ENCODE measurements at places on chromosomes 7 and 10.

DNA sequence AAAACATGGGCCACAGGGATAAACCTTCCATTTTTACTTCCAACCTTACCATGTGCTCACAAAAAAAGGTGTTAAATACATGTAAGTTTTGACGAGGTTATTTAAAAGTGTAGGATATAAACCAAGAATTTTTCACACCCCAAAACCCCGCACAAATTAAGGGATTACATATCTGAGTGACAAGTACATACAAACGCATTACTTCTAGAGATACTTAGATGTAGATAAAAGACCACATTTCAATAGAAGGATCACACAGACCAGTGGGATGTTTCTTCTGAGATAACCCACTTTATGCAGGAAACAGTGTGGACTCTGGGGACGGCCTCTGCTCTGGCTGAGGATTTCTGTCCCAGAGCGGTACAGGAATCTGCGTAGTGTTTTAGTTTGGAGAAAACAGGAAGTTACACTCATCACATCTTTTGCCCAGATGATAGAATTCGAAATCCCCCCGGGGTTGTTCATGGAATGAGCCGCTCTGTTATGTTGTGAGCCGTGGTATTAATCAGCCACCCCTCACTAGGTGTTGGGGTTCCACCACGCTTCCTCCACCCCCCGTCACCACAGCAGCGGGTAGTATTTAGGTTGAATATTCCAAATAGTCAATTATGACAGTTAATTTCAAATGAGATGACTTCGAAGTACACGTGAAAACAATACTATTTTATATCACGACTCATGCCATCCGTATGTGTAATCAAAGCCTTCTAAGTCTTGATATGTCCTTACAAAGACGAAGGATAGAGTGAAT lies 1.3 kb upstream of the CUL1 start:
- DNase-seq, result peak; percentile 50

GRCh38 chr7:22996470-22996869 lies 17.5 kb downstream of the HYCC1 start:
- no peak for DNase-seq

GRCh38 chr10:95391581-95392216 lies 100.9 kb upstream of the PDLIM1 start:
- peak; percentile 48 for DNase-seq

GRCh38 chr10:3426190-3426845 lies 253.7 kb upstream of the PITRM1 start:
- DNase-seq, result peak; percentile 86

DNA sequence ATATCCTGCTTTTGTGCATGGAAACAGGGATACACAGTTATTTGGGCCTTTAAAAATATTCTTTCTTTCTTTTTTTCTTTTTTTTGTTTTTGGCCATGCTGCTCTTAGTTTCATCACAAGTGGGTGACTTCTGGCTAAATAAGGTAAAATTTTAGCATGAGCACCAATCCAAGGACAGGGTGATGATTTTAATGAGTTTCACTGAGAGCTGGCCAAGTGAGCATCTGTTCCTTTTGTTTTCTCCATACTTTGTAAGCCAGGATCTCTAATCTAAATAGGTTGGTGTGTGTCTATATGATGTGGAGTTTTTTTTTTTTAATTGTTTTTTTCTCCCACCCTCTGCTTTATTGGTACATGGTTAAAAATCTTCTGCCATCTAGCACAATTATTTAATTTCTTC lies 106.8 kb downstream of the POLL start:
- no peak for DNase-seq

DNA sequence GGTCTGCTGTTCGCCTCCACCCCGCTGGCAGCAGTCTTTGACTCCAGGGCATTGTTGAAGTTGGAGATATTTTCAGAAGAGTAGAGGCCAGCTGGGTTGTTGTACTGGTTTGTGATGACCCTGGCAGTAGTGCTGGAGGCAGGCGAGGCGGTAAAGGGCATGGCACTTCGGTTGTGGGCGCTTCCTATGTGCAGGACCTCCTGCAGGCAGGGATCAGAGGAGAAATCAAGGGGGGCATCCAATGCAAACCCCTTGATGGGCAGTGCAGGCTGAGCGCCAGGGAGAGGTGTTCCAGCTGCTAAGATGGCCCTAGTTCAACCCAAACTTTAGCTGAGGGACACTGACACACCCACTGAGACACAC lies 27.0 kb downstream of the PDLIM1 start:
- DNase-seq, result no peak

- DNase-seq, result peak; percentile 57
Observed at GRCh38 chr7:42272793-42273665, 36.0 kb upstream of the GLI3 start.

- peak; percentile 15 for DNase-seq
Observed at GRCh38 chr10:69321039-69321715, 42.9 kb downstream of the HK1 start.

DNA sequence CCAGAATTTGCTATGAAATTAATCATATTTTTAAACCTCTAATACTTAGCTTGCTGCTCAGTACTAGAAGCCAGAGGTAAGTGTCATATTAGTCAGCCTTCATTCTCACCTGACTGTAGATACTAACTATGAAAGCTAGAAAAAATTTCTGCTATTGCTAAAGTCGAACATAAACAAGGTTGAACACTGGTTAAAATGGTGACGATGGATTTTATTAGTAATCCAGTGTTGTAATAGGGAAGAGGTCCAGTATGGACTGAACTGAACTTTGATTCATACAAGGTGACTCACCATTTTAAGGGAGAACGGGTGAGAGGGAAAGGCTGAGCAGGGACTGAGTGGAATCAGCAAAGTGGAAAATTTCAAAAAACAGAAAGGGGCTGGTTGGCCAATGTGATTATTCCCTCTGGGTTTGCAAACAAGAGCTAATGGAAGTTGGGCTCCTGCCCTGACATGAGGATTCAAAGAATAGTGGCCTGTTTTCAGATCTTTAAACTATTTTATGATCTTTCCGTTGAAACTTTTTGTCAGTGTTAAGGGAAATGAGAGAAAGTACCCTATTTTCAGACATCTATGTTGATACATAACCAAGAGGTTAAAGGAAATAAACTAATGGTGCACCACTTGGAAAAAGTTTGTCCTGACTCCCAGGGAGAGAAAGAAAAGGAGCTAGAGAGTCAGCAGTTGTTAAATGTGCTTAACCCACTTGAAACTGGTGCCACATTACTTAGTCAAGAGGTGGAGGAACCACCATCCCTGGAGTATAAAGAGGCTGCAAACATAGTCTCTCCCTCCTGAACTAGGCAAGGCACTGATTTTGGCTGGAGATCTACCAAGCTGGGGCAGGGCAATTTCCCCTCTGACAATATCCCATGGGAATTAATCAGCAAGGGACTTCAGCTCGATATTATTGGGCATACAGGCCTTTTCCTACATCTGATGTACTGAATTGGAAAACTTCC lies 15.3 kb upstream of the AKR1C1 start:
- DNase-seq, result peak; percentile 97

DNA sequence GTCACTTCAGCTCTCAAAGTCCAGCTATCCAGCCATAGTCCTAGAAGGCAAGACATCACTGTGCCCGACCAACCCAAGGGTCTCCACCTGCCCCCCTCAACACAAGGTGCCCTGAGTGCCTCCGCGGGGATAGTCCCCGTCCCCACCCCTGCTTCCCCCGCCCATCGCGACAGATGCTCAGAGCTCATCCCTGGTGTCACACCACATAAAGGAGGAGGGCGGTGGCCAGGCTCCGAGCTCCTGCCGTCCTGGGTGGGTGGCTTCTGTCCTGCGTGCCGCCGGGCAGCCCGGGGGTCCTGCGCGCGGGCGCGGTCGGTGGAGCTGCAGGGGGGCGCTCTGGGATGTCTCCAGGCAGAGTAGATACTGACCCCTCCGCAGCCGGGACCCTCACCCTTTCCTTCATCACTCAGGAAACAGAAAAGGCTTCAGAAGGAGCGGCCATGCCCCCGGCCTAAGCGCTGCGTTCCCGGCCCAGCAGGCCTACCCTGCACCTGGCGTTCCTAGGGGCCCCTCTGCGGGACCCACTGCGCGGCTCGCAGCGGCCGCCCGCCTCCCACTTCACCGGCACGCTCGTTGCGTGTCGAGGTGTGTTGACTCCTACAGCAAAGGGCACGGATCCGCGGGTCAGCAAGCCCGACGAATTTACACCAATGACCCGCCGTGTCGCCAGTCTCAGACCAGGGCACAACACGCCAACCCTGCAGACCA lies 53.4 kb downstream of the ALOX5 start:
- no peak for DNase-seq

- peak; percentile 76 for DNase-seq
Observed at GRCh38 chr7:139588632-139589031, 65.1 kb downstream of the CLEC2L start.

DNA sequence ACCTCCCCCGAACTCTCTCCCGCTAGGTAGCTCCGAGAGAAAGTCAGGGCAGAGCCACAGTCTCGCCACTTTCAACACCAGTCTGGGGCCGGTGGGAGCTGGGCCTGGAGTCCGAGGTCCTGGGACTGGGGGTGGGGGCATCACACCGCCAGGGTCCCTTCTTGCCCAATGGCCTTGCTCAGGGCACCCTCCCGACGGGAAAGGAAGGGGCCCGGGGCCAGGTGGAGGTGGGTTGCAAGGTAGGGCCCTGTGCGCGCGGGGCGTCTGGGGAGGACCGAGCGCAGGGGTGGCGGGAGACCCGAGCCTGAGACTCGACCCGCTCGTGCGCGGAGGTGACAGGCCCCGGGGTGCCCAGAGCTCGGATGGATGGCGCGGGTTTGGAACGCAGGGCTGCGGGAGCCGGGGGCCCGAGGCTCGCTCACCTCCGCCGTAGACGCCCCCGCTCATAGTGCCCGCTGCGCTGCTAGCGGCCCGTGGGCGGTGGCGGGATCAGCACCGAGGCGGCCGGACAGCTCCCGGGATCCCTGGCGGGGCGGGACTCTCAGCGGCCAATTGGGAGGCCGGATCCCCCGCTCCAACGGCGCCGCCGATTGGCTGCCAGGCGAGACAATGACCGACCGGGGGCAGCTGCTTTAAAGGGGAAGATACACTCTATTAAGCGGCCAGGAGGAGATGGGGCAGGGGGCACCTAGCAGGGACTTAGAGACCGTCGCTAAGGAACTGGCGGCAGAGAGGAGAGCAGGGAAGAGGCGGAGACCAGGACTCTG lies at the start of gene ACTL6B:
TSS of gene ACTL6B (minus strand) at position 541 of the 767 bp plus-strand sequence. CDS start at position 447, 94 bp downstream.
- peak; percentile 45 for DNase-seq

- DNase-seq, result no peak
Observed at GRCh38 chr10:18429335-18429734, 222.1 kb downstream of the NSUN6 start.

DNA sequence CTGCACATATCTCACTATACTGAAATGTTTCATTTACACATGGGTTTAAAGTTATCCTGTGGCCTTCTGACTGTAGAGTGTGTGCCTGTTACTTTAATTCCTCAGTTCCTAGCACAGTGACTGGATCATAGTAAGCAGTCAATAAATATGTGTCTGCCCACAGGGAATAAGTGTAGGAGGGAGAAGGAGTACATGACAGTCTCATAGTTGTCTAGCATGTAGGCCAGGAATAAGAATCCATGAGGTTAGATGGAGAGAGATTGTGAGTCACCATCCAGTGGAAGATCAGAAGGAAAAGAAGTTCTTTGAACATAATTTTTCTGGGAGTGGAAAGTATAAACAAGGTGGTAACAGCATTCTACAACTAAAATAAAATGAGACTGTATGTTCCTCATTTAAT lies 36.6 kb upstream of the SEMA3A start:
- DNase-seq, result peak; percentile 72

DNA sequence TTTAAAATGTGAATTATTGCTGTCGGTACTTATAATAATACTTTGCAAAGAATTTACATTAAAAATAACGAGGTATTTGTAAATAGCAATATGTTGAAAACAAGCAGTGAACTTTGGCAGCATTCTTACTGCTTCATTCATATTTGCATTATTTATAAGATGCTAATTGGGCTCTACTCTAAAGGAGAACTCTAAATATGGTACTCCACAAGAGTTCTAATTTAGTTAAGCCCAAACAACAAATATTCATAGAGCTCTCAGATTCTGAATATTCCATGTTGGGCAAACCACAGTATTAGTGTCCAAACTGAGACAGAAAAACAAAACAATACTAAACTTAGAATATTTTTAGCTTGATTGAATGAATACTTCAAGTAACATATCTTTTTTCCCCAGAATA lies 904.4 kb upstream of the LRRTM3 start:
- DNase-seq, result no peak

GRCh38 chr7:39429421-39429820 lies 136.8 kb upstream of the YAE1 start:
- no peak for DNase-seq

All from mesenchymal stem cell (in vitro differentiated cells and primary cell).